Stimulated activated CD8-positive, alpha-beta memory T cell treated with anti-CD3 and anti-CD28 coated beads, Interleukin-7, amount 100 ng/mL, for 24 hours (primary cell): ENCODE measurements at places on chromosomes 12 and 14.

- no peak for DNase-seq
Observed at GRCh38 chr12:76192416-76192815, 107.9 kb upstream of the NAP1L1 start.

DNA sequence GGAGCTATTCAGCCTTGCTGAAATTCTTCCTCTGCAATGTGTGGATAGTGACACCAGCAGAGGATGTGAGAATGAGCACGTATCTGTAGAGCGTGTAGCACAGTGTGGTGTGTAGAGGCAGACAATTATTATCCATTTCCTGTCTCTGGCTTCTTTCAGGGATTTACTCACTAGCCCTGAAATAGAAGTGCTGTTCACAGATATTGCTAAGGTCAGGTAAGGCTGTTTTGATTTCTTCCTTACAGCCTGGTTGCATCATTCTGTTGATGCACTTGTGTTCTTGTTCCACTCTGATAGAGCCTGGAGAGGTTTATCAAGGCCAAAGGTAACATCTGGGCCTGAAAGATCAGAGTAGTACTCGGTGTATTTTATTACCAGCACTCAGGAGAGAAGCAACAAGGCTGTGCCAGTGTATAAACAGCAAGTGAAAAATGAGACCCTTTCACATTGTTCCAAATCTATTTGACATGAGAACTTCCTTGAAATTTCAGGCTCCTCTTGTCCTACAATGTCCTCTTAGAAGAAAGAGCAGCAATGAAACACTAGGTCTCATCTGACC, 16.7 kb downstream of the ARG2 start:
- DNase-seq, result no peak

DNA sequence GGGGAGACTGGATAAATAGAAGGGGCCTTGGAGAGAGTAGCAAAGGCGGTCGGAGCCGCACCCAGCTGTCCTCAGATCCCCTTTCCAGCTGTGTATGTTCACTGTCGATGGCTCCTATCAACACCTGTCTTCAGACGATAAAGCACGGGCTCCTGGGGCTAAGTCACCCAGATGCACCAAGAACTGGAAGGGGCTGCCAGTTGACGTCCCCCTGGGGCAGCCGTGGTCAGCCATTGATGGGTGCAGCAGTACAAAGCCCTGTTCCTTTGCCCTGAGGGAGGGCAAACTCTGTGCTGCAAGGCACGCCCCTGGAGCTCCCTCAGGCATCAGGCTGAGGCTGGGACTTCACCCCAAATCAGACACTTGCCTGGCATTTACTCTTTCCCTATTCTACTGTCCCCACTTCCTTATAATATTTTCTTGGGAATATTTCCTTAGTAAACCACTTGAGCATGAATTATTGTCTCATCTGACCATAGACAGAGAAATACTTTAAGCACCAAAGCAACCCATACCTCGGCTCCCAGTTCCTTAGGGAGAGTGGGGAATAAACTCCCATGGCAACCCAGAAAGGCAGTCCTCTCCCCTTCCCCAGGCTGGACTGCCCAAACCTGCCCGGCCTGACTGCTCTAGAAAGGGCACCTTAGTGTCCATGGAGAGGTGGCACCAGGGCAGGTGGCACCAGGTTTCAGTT, 59.6 kb upstream of the SCN8A start:
- no peak for DNase-seq

GRCh38 chr12:2344476-2344875, 291.7 kb downstream of the CACNA1C start:
- no peak for DNase-seq

GRCh38 chr12:5395443-5396271, 36.3 kb upstream of the NTF3 start:
- DNase-seq, result no peak

DNA sequence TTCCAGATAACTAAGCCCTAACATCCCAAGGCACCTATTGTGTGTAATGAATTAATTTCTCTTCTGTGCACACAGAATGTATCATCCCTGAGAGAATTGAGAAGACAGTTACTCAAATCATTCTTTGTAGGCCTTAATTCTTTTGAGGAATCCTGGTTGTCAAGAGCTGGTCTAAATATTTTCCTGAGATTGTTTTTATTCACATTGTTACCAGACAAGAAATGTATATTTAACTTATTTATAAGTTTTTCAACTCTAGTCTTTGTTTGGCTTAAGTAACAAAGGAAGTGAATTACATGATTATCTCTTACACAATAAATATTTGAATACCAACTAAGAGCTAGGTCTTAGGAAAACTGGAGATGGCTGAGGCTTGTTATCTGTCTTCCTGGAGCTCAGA, 169.4 kb downstream of the DACT1 start:
- DNase-seq, result no peak

- DNase-seq, result no peak
Observed at GRCh38 chr12:79114896-79115295, 250.3 kb downstream of the SYT1 start.

DNA sequence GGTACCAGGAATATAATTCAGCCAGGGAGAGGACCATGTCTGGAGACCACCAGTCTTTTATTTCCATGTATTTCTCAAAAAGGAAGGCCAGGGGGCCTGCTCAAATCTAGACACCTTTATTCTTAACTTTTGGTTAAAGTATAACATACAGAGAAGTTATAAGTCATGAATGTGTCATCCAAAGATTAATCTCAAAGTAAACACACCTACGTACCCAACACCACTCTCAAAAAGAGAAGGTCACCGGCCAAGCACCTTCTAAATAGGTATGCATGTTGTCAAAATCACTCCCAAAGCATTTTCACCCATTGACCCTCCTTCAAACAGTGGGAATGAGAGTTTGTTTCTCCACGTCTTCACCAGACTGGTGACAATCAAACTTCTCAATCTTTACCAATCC, 60.0 kb upstream of the FZD10 start:
- DNase-seq, result no peak

GRCh38 chr14:88931321-88932110, 107.1 kb downstream of the TTC8 start:
- no peak for DNase-seq

- DNase-seq, result no peak
Observed at GRCh38 chr12:21988619-21989018, 47.4 kb upstream of the ABCC9 start.
